ENCODE measurements at places on chromosomes 2 and 18.

GRCh38 chr2:239288237-239288636 lies 112.6 kb downstream of the HDAC4 start:
- no peak for DNase-seq

- no peak for DNase-seq
Observed at GRCh38 chr2:168089200-168089599, 158.2 kb downstream of the STK39 start.

GRCh38 chr2:28567061-28567471 lies 71.2 kb downstream of the PLB1 start:
- DNase-seq: no peak

DNA sequence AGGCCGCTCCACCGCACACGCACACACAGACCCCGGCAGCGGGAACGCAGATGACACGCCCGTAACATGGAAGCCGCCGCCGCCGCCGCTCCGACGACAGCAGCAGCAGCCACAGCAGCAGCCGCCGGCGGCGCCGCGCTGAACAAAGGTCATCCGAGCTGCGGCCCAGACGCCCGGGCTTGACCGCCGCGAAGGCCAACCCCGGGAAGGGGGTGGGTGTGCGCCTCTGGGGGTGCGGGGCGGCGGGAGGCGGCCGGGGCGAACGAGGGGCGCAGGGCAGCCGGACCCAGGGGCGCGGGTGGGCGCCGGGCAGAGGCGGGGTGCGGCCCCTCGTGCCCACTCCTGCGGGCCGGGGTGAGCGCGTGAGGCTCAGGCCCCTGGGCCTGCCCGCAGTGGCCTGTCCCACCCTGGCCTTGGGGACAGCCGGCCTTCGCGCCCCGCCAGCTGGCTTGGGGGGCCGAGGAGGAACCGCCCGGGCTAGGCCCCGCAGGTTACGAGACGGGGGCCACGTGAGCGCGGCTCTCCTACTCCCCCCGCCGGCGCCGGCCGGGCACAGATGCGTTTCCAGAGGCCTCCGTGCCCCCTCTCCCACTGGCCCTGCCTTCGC lies 1.0 kb upstream of the ZNF532 start:
- DNase-seq: peak; percentile 45

- DNase-seq: no peak
Observed at GRCh38 chr2:152525277-152525838, 190.4 kb downstream of the FMNL2 start.

DNA sequence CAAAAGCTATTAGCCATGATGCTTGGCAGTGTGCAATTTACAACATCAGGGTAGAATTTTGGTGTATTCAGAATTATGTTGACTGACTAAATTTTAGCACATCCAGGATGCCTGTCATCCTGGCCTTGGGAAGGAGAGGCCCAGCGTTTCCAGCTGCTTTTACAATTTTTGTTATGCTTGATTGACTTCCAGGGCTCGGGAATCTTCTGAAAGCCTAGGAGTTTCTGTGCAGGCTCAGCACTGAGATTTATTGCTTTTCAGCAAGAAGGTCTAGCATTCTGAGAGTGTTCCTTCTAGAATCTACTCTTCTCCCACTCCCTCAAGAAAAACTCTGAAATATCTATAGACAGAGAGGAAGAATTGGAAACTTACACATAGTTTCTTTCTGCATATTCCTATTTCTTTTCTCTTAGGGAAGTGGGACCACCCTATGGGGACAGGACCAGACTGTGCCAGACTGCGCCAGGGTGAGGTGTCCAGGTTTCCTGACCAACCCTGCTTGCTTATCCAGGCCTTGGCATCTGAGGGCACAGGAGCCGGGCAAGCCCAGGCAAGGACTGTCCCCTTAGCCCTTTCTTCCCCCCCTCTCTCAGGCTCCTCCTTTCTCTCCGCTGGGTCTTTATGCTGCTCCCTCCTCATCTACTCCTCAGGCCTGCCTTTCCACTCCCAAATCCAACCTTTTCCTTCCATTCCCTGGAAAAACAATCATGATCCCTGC lies 26.9 kb downstream of the MAIP1 start:
- no peak for DNase-seq

GRCh38 chr2:40244675-40245074 lies 207.2 kb downstream of the SLC8A1 start:
- no peak for DNase-seq

GRCh38 chr2:162344617-162344950 lies 652 bp downstream of the GCA start:
- no peak for DNase-seq

GRCh38 chr2:38716185-38716584 lies 35.0 kb downstream of the SRSF7 start:
- DNase-seq: no peak

GRCh38 chr2:216830346-216830745 lies 29.5 kb downstream of the TNP1 start:
- DNase-seq: no peak

GRCh38 chr2:96921561-96922319 lies 51.9 kb upstream of the SEMA4C start:
- DNase-seq: no peak

- no peak for DNase-seq
Observed at GRCh38 chr2:48313036-48313877, 216.7 kb upstream of the STON1 start.

DNA sequence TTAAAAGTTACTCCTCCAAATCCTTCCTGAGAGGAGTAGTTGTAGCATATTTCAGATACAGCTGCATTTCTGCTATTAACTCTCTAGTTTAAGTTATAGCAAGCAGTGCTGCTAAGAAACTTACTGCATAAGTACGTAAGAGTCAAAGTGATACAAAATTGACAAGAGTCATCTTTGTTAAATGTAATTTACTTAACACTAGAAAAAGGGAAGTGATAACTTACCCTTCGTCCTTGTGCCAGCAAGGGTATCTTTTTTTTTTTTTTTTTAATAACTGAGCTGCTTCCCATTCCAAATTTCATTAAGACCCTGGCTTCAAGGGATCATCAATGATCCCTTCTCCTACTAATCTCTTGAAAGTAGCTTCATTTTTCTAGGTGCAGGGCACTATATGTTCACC lies 493.0 kb downstream of the PLCL1 start:
- DNase-seq: no peak

DNA sequence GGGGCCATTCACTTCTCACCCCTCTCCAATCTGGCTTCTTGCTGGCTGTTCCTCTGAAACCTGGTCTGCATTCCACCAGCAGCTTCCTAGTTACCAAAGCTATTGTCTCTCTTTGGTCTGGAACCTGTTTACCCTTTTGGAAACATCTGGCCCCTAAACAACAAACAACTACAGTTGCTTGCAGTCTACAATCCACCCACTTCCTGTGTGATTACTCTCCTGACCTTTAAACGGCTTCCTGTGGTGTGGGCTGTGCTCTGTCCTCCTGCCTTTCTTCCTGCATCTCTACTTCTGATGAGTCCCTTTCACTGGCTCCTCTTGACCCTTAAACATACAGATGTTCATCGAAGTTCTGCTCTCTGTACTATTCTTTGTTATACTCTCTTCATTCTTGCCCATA lies 303.8 kb downstream of the TDRD15 start:
- no peak for DNase-seq

- no peak for DNase-seq
Observed at GRCh38 chr2:225040856-225041206, 1.4 kb downstream of the DOCK10 start.

GRCh38 chr2:227780981-227781615 lies 32.5 kb upstream of the CCL20 start:
- no peak for DNase-seq

GRCh38 chr2:76572981-76573380 lies 862.3 kb upstream of the GCFC2 start:
- no peak for DNase-seq

GRCh38 chr2:283996-284794 lies 3.7 kb downstream of the ALKAL2 start:
- DNase-seq: no peak

- no peak for DNase-seq
Observed at GRCh38 chr18:63679820-63680606, 18.3 kb upstream of the SERPINB3 start.
